WTC11 (cell line): ENCODE measurements at places on chromosomes 12 and 14. TPM values are rescaled to one million over a fixed set of nuclear protein-coding genes. Genes with fewer than 3 reads are reported as not detected.

NKX2-1 gene
- total RNA-seq = 0.16 to 0.18 TPM in 2 of 3 replicates, not detected in the other

CHFR gene
- total RNA-seq = 50.2 to 58.7 TPM (median 53.9 TPM) in 3 replicates

ASCL1 gene
- total RNA-seq = 0.07 to 0.14 TPM (median 0.07 TPM) in 3 replicates

DNA sequence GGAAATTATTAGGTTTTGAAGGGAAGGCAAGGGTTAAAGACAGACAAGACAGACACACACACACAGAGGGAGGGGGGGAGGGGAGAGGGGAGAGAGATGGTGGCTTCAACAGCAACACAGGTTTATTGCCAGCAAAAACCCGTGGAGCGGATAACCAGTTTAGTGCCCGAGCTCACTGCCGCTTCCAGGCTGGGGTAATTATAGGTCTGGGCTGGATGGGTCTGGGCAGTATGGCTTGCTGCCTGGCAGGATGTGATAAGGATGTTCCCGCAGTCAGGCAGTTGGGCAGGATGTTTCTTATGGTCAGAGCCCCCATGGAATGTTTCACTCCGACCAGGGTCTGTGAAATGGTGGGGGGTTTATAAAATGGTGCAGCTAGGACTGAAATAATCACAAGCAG is 4.4 kb upstream of the TDRD9 start:
- no peaks in the 10 kb centered on the region for H3K36me3 ChIP-seq
- H3K27me3 ChIP-seq = no peaks in the 10 kb centered on the region; the same call in 1 of the 2 replicates
- no peak overlapping the region for H3K27ac ChIP-seq
- peaks cover 9% of the 10 kb centered on the region for H3K4me1 ChIP-seq

- DNase-seq = no peak
- no peak overlapping the region for H3K4me3 ChIP-seq
- no peaks in the 10 kb centered on the region for H3K27me3 ChIP-seq
- peaks cover 6% of the 10 kb centered on the region; the same call in 1 of the 2 replicates for H3K4me1 ChIP-seq
- no peak overlapping the region for H3K27ac ChIP-seq
Observed at GRCh38 chr12:131067981-131068851, 114.5 kb downstream of the ADGRD1 start.

- H3K27me3 ChIP-seq = no peaks in the 10 kb centered on the region
- H3K27ac ChIP-seq = no peak overlapping the region
- H3K4me3 ChIP-seq = no peak overlapping the region
- peaks cover 25% of the 10 kb centered on the region for H3K36me3 ChIP-seq
- DNase-seq = no peak
- no peaks in the 10 kb centered on the region for H3K4me1 ChIP-seq
Observed at GRCh38 chr12:112214064-112214463, 88.7 kb downstream of the TRAFD1 start.

DNA sequence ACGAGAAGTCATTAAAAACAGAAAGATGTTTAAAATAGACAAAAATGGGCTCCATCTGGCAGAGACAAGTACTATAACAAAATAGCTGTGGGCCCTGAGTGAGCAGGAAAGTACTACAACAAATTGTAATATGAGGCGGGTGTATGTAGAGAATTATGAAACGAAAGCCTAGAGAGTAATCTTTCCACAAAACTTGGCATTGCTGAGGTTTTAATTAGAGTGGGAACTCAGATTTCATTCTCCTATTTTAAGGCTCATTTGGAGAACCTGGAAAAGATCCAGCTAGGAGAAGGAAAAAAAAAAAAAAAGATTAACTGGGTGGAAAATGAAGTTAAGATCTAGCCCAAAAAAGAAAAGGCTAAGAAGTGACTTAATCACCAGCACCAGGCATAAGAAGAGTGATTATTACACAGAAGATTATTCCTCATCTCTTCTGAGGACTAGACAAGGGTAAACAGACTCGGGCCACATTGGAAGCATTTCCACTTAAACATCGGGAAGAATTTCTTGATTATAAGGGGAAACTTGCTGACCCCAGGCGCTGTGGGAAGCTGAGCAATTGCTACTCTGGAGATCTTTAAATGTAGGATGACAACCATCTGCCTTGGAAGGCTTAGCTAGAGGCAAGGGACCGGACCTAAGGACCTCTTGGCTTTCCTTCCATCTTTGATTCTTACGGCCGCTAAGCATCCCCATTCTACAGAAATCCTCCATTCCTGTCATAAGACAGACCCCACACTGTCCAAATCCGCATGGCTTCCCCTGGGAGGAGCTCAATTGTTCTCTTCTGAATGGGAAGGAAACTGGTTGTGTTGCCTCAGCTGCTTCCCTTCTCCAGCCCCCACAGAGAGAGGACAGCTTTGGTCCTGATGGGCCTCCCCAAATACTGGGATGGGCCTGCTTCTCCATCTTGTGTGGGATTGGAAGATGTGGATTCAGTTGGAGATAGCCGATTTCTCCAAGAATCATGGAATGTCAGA is 40.6 kb downstream of the IGF1 start:
- no peaks in the 10 kb centered on the region for H3K4me1 ChIP-seq
- no peaks in the 10 kb centered on the region; the same call in 1 of the 2 replicates for H3K27me3 ChIP-seq
- H3K36me3 ChIP-seq = no peaks in the 10 kb centered on the region
- H3K27ac ChIP-seq = no peak overlapping the region
- no peak for DNase-seq
- no peak overlapping the region for H3K4me3 ChIP-seq

DNA sequence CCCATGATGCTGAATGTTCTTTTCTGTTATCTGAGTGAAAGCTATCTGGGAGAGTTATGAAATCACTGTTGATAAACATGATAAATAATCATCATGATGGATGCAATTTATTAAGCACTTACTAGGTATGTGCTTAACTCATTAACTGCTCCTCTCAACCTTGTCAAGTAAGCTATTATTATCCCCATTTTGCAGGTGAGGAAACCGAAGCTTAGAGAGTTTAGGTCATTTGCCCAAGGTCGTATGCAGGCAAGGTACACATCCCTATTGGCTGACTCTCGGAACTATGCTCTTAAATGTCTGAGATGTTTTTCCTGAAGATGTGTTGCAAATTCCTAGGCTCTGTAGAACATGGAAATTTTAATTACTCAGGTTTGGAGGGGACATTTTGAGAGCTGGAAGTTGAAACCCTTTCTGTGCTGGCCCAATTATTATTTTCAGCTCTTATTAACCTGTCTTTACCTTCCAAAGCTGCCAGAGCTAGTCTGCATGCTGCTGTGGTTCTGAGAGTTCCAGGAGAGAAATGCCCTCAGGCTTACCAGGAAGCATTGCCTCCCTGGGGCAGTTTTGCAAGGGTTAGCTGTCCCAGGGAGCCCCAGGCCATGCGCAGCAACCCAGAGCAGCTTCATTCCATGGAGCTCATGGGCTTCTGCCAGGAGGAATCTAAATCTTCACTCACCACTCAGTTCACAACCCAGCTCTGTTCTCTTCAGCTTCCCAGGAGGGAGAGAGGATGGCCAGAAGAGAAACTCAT is 55.6 kb upstream of the OAS1 start:
- DNase-seq = no peak
- no peak overlapping the region for H3K4me3 ChIP-seq
- H3K36me3 ChIP-seq = no peaks in the 10 kb centered on the region
